Stimulated activated CD8-positive, alpha-beta memory T cell treated with anti-CD3 and anti-CD28 coated beads, Interleukin-7, amount 100 ng/mL, for 24 hours (primary cell): ENCODE measurements at places on chromosomes 5 and 9.
A peak's percentile ranks its signal among the peaks of the same experiment; 100 is the strongest.

DNA sequence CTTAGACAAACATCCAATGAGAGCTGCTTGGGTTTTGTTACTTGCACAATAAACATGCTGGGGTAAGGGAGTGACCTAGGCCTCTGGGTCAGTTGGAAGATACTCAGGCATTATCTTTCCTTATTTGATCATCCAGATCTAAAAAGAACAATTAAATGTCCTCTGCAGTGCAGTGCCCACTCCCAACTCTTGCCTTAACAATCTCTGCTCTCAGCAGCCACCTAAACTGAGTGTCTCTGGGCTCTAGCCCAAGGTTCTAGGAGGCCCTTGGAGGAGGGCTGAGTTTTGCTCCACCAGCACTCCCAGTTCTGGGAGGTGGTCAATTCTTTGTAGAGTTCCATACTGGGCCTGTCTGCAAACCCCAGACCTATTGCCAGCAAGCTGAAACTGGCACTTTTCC is 1.8 kb downstream of the MCIDAS start:
- no peak for DNase-seq

DNA sequence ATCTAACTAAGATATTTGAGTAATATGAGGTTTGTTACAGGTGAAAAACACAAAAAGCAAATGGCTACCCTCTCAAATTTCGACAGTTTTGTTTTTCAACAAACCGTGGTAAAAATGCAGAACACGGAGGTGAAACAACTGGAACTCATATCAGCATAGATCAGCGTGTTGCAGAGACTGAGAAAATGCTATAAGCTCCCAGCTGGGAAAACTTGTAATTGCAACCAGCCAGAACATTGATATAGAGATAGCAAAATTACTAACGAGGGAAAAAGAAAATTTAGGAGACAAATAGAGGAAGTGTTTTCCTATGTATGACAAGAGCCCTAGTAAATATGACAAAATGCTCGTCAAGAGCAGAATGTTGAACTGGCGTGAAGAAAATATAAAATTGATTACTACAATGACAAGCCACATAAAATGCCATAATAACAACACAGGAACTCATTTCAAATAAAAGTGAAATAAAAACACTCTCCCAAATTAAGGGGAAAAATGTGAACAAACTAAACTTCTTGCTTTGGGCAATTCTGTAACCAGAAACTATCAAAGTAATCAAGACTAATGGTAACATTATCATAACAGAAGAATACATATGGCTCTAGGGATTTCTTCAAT is 1989.8 kb downstream of the EFNA5 start:
- no peak for DNase-seq

DNA sequence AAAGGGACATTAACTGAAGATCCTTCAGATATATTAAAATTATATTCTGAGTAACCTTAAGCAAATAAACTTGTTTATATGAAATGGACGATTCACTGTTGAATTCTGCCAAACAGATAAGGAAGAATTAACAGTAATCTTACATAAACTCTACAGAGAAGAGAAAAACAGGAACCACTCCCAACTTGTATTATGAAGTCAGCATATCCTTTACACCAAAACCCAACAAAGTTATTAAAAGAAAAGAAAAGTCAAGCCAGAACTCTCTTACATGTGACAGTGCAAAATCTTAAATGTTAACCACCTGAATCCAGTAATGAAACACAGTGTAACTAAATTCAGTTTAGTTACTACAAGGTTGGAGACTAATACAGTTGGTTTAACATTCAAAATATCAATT is 185.8 kb downstream of the DEPDC1B start:
- no peak for DNase-seq

GRCh38 chr9:92590377-92590776 is 54.6 kb upstream of the ECM2 start:
- no peak for DNase-seq

- no peak for DNase-seq
These were observed 75.7 kb upstream of the ZNF169 start for GRCh38 chr9:94183240-94183999.

GRCh38 chr5:58804291-58804690 is 221.4 kb downstream of the RAB3C start:
- DNase-seq: no peak

GRCh38 chr9:71472400-71472799 is 295.9 kb downstream of the CEMIP2 start:
- DNase-seq: no peak

DNA sequence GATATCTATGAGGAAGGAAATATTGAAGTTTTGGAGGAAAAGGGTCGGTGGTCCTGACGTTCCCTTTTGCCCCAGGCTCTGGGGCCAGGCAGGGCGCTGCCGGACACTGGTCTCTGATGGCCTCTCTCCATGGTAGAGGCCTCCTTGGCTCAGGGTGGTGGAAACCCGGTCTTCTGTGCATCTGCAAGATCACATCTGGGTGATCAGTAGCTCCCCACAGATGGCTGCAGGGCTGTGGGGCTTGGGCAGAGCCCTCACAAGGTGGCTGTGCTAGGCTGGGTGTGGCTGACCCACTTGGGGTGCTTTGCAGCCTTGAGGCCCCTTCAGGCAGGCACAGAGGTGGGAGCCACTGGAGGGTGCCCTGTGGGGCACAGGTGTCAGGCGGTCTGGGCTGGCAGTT is 53.9 kb upstream of the RNU6ATAC start:
- DNase-seq: no peak

DNA sequence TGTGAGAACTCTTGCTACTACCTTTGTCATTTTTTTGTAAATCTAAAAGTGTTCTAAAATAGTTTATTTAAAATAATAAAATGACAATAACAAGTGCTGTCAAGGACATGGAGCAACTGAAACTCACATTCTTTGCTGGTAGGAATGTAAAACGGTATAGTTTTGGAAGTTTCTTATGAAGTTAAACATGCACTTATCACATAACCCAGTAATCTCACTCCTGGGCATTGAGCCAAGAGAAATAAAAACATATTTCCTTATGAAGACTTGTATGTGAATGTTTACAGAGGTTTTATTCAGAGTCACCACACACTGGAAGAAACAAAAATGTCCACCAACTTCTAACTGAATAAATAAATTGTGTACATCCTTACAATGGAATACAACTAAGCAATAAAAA is 46.0 kb upstream of the COL15A1 start:
- no peak for DNase-seq

- no peak for DNase-seq
These were observed 187.3 kb upstream of the NMUR2 start for GRCh38 chr5:152592416-152592815.

DNA sequence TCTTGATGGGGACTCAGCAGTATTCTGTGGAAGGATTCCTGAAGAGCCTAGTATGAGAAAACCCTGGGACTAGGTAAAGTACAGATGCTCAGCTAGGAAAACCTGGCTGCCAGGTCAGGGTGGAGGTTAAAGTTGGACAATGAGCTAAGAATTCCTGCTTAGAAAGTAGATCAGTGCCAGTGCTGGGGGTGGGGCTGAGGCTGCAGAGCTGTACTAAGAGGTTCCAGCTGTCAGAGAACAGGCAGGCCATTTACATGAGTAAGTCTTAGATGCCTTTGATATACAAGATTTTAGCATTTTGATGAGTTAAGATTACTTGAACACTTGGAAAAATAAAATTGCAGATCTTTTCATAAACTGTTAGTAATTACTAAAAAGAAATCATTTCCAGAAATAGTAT is 332.3 kb upstream of the NUDT12 start:
- DNase-seq: no peak

- no peak for DNase-seq
These were observed 18.4 kb downstream of the AGXT2 start for GRCh38 chr5:35029333-35029732.

DNA sequence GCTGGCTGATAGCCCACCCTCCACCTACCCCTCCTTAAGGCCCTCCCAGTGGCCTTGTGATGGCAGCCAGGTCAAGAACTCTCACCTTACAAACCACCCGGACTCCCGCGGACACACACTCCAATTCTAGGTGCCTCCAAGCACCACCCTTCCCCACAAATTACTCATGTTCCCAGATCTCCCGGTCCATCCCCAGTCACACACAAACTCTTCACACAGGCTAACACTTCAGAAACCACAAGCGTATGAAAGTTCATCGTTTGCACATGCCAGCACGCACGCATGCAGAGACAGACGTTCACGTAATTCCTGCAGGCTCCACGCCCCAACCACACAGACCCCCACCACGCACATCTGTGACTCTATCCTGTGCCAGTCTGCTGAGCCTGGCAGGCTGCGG is 18.0 kb downstream of the NR5A1 start:
- no peak for DNase-seq

DNA sequence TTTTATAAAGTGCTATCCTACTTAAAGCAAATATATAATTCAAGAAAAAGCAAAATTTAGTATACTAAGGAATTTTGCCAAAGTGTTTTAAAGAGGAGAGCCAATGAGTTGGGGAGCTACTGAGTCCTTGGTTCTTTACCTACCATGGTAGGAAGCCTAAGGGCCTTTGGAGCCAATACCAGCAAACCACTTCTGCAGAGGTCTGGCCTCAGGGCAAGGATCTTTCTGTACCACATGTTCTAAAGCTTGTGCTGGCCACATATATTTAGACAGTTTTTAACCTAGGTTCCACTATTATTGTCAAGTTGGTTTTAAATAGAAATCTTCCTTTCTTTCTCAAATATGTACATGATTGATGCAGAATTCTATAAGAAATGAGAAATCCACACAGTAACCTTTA is 172.3 kb upstream of the NREP start:
- DNase-seq: no peak

- DNase-seq: no peak
These were observed 30.2 kb downstream of the MLANA start for GRCh38 chr9:5920860-5921328.

- no peak for DNase-seq
These were observed 9.0 kb upstream of the RAD23B start for GRCh38 chr9:107274096-107274495.

- peak; percentile 59 for DNase-seq
These were observed 52.4 kb downstream of the AHRR start for GRCh38 chr5:373710-374602.

GRCh38 chr9:108443019-108443633 is 412.7 kb downstream of the ACTL7B start:
- DNase-seq: no peak

DNA sequence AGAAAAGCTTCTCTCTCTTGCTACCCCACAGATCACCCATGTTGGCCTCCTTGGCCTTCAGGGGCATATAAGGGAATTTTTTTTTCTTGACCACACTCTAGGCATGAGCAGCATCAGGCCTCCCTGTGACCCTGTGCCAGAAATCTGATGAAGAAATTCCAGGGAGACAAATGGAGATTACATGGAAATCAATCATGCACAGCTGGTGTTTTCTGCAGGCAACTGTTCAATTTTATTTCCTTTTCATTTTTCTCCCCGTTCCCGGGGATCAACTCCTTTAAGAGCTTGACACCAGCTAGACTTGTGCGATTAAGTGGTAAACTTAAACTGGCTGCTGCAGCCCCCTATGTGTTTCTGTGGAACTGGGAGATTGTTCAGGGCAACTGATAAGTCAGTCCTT is 59.3 kb downstream of the GALNT10 start:
- no peak for DNase-seq

- DNase-seq: peak; percentile 1
These were observed 87.6 kb downstream of the ERP44 start for GRCh38 chr9:100011062-100011681.

DNA sequence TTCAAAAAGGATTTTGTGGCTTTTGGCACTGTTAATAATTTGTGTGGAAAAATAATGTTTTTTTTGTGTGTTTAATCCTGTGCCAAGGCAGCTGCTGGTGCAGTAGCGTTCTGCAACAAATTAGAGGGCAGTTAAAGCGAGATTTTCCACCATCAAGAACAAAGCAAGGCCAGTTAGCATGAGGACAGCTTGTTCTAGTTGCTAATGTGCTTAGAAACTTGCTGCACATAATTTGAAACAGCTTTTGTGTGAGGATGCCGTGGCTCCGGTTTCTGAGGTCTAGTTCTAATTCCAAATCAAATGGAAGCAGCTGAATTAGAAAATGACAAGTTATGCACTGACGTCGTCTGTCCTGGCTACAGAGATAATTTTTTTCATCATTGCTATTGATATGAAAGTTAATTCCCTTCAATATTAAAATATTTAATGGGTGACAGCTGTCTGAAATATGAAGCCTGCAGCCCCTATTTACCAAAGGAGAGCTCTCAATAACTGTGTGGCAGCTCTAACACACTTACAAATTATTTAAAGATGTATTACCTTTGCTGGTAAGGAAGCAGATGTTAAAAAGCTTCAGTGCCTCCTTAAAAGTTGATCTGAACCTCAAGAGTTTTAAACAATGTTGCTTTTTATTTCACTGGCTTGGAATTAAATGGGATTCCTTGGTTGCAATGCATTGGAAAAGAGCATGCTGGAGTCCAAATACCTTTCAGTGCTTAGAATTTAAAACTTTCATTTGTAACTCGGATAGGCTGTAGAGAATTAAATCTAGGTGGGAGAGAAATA is 128.6 kb downstream of the SPATA31D1 start:
- no peak for DNase-seq

- no peak for DNase-seq
These were observed 784 bp downstream of the MAMDC4 start for GRCh38 chr9:136852664-136853595.

DNA sequence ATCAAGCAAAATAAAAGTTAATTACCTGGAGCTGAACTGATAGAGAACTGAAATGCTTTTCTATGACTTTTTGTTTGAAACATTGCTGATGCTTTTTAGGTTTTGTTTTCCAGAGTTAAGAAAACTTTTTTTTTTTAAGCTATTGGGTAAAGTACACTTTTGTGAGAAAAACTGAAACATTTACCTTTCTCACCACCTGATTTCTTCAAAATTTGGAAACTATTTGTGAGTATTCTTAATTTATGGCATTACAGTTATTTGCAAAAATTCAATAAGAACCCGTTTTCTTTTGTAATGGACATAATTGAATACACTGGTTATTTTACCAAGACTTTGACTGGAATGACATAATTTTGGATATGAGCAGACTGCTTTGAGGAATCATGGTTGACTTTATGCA is 6.6 kb downstream of the C9orf153 start:
- DNase-seq: no peak

DNA sequence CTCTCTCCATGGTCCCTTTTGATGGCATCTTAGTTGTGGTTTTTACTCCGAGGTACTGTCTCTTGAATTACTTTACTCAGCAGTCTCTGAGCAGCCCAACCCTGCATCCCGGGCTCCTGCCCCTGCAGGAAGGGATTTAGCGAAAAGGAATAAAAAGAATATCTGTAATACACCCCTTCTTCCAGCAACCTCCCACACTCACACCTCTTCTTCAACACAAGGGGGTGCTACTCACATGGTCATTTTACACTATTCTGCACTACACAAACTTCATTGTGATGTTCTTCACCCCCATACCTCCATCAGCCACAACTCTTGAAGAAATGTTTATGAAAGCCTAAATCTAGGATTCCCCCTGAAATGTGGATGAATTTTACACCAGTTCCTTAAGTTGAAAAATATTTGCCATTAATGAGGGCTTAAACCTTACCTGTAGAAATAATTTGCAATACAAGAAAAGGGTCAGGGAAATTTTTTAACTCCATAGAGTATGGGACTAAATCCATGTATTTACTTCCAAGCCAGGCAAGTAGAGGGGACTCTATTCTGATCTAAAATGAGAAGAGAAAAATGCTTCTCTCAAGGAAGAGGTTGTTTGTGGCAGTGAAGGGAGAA is 26.0 kb downstream of the TPD52L3 start:
- DNase-seq: no peak

- DNase-seq: no peak
These were observed 44.3 kb downstream of the CAMK2A start for GRCh38 chr5:150245111-150245789.

- no peak for DNase-seq
These were observed 64.2 kb upstream of the CPEB4 start for GRCh38 chr5:173823721-173824567.

GRCh38 chr5:166768536-166768935 is 1522.9 kb upstream of the WWC1 start:
- no peak for DNase-seq
